Bronchial epithelial cell (primary cell): ENCODE measurements at places on chromosomes 2 and 18.

DNA sequence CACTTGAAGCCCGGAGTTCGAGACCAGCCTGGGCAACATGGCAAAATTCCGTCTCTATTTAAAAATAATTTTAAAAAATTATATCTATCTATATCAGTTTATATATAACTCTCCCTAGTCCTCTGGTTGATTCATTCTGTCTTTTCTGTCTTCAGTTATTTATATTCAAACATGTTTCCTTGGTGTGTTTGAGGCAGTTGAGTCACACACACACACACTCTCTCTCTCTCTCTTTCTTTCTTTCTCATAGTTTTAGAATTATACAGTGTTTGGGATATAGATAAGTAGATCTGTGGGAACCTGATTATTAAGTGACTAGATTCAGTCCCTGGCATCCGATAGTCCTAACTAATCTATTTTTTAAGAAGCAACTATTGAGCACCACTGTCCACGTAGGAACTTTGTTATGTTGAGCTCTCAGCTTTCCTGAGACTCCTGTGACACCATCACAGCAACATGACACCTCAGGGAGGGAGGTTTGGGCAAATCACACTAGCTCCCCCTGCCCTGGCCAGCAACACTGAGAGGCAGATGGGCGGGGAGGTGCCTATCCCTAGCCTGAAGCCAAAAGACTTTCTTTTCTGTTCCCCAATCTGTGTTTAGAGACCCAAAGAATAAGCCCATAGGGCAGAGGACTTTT lies 482.7 kb downstream of the DLGAP1 start:
- DNase-seq = peak; percentile 37

GRCh38 chr2:235594041-235594440 lies 100.2 kb downstream of the AGAP1 start:
- DNase-seq = peak; percentile 71

DNA sequence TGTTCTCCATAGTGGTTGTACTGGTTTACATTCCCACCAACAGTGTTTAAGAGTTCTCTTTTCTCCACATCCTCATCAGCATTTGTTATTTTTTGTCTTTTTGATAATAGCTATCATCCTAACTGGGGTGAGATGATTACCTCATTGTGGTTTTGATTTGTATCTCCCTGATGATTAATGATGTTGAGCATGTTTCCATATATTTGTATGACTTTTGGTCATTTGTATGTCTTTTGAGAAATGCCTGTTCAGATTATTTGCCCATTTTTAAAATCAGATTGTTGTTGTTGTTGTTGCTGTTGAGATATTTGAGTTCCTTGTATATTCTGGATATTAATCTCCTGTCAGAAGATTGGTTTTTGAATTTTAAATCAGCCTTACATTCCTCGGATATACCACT lies 147.5 kb downstream of the NCOA1 start:
- DNase-seq = no peak

DNA sequence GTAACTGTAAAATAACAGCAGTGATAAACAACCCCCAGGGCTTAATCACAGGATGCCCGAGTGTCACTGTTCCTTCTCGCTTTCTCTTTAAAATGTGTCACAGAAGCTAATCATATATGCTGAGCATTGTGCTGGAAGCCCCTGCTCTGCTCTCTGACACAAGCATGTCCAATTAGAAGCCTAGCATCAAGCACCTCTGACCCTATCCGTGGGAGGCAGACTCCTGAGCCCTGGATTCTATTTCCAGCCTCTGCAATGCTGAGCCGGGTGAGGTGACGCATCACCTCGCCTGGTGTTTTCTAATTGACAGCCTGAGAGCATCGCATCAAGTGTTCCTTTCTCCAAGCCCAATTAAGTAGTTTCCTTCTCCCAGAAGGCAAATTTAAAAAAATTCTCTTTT lies 19.7 kb upstream of the SCG2 start:
- no peak for DNase-seq

DNA sequence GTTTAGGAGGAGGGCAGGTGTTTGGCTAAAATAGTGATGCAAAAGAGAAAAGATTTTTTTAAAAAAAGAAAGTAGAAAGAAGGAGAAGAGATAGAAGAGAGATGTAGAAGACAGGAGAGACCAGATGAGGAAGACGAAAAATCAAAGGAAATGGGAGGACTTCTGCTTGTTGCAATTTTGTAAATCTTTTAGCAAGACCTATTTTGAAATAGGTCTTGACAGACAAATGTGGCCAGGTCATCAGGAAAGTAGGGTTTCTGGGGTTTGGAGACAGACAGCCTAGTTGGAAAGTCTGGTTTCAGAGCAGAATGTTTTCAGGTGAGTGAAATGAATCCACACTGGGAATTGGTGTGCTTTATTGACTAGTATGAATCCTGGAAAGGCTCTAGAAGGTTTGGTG lies 104.5 kb upstream of the CAVIN2 start:
- no peak for DNase-seq
